ENCODE measurements at places on chromosomes 3 and 15. TPM values are rescaled to one million over a fixed set of nuclear protein-coding genes. Genes with fewer than 3 reads are reported as not detected.
A peak's percentile ranks its signal among the peaks of the same experiment; 100 is the strongest.

GPR87 gene
- total RNA-seq = not detected

UMPS gene
- total RNA-seq = 17.4 TPM

C3orf49 gene
- total RNA-seq = not detected

CORO2B gene
- total RNA-seq = 0.26 TPM

SLC24A5 gene
- total RNA-seq = not detected

PDIA3 gene
- 198 TPM for total RNA-seq

C3orf85 gene
- not detected for total RNA-seq

MME gene
- 196 TPM for total RNA-seq

TMEM40 gene
- 0.18 TPM for total RNA-seq

POLQ gene
- total RNA-seq = 10.0 TPM

PAQR5 gene
- total RNA-seq = not detected

DNA sequence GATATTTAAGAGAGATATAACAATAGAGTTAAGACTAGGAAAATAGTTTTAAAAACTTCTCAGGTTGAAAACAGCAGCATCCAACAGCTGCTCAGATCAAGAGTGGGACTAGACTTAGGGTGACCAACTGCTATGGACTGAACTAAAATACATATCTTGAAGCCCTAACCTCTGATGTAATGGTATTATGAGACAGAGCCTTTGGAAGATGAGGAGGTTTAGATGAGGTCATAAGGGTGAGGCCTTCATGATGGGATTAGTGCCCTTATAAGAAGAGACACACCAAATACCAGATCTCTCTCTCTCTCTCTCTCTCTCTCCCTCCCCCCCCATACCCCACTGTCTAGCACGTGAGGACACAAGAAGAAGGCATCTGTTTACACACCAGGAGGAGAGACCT lies 37.4 kb upstream of the GALNT15 start:
- DNase-seq = no peak

GRCh38 chr15:80777137-80777536 lies 2.0 kb upstream of the CEMIP start:
- DNase-seq = no peak

DNA sequence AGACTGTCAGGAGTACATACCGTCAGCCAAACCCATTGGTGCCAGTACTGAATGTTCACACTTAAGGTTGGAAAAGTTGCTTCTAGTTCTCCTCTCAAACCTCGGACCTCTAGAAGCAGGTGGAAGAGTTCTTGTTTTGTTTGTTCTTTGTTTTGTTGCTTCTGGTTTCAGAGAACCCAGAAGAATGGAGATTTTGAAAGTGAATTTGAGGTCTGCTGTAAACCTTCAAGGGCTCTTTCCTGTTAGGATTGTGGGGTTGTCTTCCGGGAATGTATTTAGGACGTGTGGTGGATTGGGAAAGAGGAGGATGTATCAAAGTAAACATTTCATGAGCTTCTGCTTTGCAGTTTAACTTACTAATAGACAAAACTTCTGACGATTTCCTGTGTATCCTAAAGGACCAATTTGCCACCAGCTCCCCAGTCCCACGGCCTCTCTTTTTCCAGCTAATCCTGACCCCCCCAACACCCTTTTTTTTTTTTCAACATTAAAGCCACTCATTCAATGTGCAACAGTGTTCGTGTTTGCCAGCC lies 50.3 kb downstream of the FILIP1L start:
- no peak for DNase-seq

DNA sequence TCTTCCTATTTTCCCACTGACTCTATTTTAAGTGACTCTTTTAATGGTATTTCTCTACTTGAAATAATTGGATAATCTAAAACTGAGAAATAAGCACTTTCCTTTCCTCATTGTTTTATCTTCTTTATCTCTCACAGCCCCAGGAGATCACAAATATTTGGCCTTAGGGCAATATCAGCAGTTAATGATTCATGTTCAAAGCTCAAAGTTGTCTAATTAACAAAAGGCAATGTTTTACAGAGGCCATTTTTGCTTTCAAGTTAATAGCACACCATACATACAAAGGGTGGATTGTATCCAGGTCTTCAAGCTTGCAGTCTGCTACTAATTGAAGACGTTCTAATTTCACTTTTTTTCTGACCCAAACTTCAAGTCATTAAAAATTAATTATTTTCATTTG lies 120.1 kb downstream of the LRRN1 start:
- no peak for DNase-seq

- no peak for DNase-seq
These were observed 72.1 kb downstream of the TIGIT start for GRCh38 chr3:114365909-114366308.

- DNase-seq = peak; percentile 87
These were observed 14.9 kb downstream of the CBLB start for GRCh38 chr3:105853801-105854432.

DNA sequence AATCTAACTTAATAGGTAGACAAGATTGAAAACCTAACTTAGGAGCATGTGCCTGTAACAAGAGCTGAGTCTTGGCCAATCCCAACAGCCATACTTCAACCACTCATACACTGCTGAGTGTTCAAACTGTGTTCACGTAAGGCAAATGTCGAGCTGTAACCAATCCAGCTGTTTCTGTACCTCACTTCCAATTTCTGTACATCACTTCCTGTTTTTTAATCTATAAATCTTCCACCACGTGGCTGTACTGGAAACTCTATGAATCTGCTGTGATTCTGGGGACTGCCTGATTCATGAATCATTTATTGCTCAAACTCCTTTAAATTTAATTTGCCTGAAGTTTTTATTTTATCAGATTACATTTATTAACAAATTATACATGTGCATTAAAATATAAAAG lies 44.6 kb upstream of the NEDD4 start:
- peak; percentile 48 for DNase-seq

GRCh38 chr15:78242128-78242527 lies 7.8 kb upstream of the ACSBG1 start:
- DNase-seq = peak; percentile 56

- DNase-seq = no peak
These were observed 1.1 kb downstream of the MYH15 start for GRCh38 chr3:108509263-108509662.

- DNase-seq = no peak
These were observed 160.0 kb downstream of the EDEM1 start for GRCh38 chr3:5347486-5347885.

DNA sequence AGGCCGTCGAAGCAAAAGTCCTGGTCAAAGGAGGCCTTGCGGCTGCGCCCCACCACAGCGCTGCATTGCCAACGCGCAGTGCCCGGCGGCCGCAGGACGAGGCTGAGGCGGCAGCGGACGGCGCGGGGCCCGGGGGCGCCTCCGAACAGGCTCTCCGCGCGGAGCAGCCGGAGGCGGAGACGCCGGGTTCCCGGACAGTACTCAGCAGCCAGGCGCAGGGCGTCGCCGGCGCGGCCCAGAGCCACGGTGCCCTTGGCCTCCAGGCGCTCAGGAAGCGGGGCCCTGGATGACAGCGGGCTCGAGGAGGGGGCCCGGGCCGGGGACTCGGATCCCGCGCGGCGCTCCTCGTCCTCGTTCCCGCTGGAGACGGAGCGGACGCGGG lies 1.1 kb downstream of the C2CD4B start:
- DNase-seq = no peak

- DNase-seq = no peak
These were observed 78.2 kb upstream of the BOC start for GRCh38 chr3:113133140-113133539.

DNA sequence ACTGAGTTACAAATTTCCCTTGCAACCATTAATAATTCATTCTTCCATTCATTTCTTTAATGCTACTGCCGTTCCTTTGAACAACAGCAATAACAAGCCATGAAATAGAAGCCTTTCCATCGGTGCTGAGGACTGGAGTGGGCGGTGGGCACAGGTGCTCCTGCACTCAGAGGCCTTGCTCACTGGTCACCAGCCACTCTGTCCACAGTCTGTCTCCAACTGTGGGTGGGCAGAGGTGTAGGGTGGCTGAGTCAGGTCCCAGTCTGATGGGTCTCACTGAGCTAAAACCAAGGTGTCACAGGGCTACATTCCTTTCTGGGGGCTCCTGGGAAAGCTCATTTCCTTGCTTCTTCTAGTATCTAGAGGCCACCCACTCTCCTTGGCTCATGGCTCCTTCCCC lies 6.3 kb upstream of the FAM3D start:
- no peak for DNase-seq

GRCh38 chr3:61008998-61009380 lies 242.3 kb downstream of the FHIT start:
- DNase-seq = no peak

DNA sequence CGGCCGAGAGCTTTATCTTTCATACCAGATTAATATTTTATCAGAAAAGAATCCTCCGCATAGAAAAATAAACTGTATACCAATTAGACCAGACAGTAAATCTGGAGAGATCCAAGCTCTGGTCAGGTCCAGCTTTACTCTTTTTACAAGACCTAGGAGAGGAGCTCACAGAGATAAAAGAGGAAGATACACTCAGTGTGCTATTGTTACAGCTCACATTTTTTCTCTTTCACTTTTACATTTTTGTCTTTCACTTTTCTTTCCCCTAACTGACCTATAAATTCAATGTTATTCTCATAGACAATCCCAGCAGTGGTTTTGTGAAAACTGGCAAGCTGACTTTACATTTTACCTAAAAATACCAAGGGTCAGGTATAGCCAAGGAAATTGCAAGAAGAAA lies 55.8 kb downstream of the GUCA1C start:
- DNase-seq = no peak

GRCh38 chr3:14177580-14178246 lies 688 bp downstream of the XPC start:
- DNase-seq = peak; percentile 58

DNA sequence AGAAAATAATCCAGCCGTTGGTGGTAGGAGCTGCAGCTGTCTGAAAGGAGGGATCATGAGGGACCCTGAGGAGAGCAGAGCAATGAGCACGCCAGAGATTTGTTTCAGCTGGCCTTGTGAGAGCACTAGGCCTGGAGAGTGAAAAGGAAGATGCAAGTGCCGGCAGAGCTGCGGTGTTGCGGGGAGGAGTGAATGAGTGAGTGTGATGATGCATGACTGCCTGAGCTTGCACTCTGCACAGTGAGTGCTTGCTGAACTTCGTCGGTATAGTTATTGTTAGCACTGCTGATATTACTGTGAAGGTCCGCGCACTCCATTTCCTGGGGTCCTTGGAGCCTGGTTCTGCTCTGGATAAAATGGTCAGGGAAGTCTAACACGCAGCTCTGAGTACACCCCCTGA lies 23.2 kb downstream of the EIF1B start:
- DNase-seq = no peak

- DNase-seq = no peak
These were observed 796.2 kb downstream of the NR2F2 start for GRCh38 chr15:97126553-97127233.

DNA sequence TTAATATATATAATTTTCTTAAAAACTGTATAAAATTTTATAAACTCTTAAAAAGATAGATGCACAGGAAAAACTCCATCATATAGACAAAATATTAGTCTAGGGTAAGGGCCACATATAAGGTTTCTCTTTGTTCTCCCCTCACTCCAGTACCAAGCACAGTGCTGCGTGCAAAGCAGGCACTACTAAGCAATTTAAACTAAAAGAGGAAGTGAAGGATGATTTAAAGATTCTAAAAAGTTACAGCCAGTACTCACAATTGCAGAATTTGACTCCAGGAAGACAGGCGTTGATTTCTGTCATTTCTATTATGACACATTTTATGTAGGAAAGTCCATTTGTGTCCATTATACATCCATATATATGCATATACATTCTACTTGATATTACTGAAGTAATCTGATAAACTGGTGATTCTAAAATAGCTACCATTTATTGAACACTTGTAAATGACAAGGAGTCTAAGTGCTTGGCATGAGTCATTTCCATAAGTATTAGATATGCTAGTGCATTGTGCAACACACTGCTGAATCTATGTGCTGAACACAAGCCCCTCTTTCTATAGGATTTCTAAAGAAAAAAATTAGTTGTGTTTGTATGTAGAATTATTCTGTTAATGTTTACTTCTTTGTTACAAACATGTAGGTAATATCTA lies 785.5 kb upstream of the ARRDC4 start:
- DNase-seq = no peak

- no peak for DNase-seq
These were observed 96.0 kb downstream of the IQSEC1 start for GRCh38 chr3:12977117-12977808.

Measured in Karpas-422 (cell line).